ENCODE measurements at places on chromosomes 16 and 17. TPM values are rescaled to one million over a fixed set of nuclear protein-coding genes. Genes with fewer than 3 reads are reported as not detected.

Gene SLC5A10
- total RNA-seq: not detected

DNA sequence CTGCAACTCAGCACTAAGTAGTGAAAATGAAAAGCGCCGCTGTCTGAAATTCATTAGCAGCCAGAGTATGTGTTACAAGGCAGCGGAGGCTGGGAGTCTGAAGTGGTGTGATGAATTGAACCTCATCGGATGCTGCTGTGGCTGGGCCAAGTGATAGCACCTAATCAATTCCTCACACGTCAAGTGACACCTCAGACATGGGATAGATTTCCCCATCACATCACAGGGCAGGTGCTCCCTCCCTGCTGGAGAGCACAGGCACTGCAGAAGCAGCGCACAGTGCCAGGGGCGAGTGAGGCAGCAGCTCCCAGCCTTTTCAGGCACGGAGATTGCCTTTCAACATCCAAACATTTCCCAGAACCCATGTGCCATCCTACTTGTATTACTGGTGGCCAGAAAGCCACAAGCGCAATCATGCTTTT is 32.2 kb downstream of the DRC3 start:
- no peak for DNase-seq

- no peak for DNase-seq
Measured at GRCh38 chr17:83137523-83137922, 58.1 kb downstream of the METRNL start.

Gene LRRC45
- total RNA-seq: 8.0 TPM

GRCh38 chr16:4686497-4687210 is 6.7 kb upstream of the NUDT16L1 start:
- no peak for DNase-seq

GRCh38 chr17:80068301-80069222 is 32.1 kb downstream of the CCDC40 start:
- DNase-seq: peak; percentile 72

Data from body of pancreas (tissue), 4 donors.